ENCODE measurements at places on chromosomes 3 and 15. TPM values are rescaled to one million over a fixed set of nuclear protein-coding genes. Genes with fewer than 3 reads are reported as not detected.

DNA sequence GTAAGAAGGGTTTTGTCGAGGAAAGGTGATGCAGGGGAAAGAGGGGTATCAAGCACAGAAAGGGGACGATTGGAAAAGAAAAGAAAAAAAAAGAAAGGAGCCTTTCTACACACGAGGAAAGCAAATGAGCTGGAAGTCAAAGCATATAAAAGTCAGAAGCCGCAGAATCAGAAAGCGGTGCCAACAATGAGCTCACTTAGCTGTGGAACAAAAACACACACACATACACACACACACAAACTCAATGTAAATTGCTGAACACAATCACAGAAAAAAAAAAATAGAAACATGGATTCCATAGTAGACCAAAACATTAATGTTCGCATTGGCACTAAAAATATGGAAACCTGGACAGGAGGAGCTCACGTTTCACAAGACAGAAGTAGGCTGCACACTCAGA is 63.4 kb upstream of the FEZF2 start:
- no peak for DNase-seq
- H3K4me1 ChIP-seq = no peaks in the 10 kb centered on the region
- no peak overlapping the region for H3K27ac ChIP-seq
- H3K36me3 ChIP-seq = no peaks in the 10 kb centered on the region
- no peaks in the 10 kb centered on the region for H3K27me3 ChIP-seq

GRCh38 chr3:3068358-3068881 is 41.8 kb downstream of the IL5RA start:
- no peak overlapping the region for H3K4me3 ChIP-seq
- H3K36me3 ChIP-seq = no peaks in the 10 kb centered on the region
- DNase-seq = no peak
- H3K27ac ChIP-seq = no peak overlapping the region

- H3K4me3 ChIP-seq = no peak overlapping the region
- no peak for DNase-seq
- H3K36me3 ChIP-seq = peaks cover 7% of the 10 kb centered on the region
- H3K27ac ChIP-seq = no peak overlapping the region
Measured at GRCh38 chr3:59001675-59002074, 48.1 kb downstream of the CFAP20DC start.

DNA sequence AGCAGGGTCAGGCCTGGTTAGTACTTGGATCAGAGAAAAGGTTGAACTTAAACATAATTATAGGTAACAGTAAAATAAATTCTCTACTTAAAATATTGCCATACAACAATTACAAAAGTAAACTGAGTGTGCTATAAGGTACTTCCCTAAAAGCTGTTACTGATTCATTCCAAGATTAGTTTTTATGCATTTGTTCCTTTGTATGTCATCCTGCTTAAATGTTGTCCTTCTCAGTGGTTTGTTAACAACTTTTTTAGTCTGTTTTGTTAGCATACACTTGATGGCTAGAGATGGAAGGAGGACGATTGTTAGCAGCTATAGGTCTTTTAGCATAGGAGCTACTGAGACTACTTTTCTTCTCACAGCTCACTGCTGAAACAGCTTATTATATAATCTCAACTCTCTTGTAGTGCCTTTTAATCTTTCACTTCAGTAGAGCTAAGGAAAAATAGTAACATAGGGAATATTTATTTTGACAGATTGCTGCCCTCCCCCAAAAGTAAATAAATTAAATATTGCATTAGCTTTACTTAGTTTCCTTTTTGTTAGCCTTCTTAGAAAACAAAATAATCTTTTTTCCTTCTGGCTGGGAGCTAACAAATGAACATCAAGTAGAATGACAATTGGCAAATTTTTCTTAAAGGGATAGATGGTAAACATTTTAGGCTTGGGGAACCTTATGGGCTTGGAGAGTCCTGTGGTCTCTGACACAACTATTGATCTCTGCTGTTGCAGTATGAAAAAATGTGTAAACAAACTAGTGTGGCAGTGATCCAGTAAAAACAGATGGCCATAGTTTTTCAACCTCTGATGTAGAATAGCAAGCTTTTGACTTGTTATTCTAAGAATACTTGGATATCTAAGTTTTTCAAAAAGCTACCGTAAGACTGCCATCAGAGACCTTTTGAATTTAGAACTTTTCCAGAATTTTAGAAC is 39.5 kb downstream of the USP8 start:
- DNase-seq = no peak
- peaks cover 12% of the 10 kb centered on the region for H3K4me1 ChIP-seq
- no peaks in the 10 kb centered on the region for H3K27me3 ChIP-seq
- no peak overlapping the region for H3K27ac ChIP-seq
- peaks cover 32% of the 10 kb centered on the region for H3K36me3 ChIP-seq

DNA sequence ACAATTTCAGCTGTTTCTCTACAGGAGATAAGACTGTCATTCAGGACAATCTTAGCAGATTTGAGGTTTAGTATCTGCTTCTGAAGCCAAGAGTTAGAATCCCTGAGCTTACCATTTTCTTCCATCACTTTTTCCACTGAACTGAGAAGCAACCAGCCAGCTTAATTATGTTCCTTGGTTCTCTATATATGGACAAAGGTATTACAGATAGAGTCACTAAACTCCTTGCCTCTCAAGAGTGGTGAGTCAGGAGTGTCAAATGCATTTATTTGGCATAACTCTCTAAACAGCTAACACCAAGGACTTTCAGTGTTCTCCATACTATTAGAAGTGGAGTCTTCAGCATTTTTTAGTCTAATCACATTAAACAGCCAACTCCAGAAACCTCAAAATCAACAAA is 239.3 kb downstream of the ALCAM start:
- H3K36me3 ChIP-seq = no peaks in the 10 kb centered on the region
- peaks cover 1% of the 10 kb centered on the region for H3K4me1 ChIP-seq
- H3K27ac ChIP-seq = no peak overlapping the region
- H3K27me3 ChIP-seq = no peaks in the 10 kb centered on the region

GRCh38 chr3:113895964-113896363 is 51.8 kb upstream of the ZDHHC23 start:
- H3K4me1 ChIP-seq = peaks cover 22% of the 10 kb centered on the region
- no peaks in the 10 kb centered on the region for H3K27me3 ChIP-seq
- H3K4me3 ChIP-seq = no peak overlapping the region

DNA sequence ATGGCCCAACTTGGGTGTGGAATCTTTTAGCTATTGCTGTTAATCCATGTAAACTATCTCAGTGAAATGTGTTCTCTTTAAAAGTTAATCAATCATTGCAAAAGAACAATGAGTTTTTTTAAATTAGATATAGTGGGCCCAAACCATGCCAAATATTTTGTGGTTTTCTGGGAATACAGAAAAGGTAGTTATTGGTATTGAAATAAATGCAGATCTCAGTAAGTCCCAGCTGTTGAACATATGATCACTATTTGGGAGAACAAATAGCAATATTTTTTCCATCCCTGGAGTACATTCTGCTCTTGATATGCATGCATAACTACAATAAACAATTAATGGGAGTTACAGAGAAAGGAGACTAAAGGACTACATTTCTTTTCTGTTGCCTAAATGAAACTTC is 36.0 kb upstream of the LEKR1 start:
- no peak for DNase-seq
- H3K27ac ChIP-seq = no peak overlapping the region

DNA sequence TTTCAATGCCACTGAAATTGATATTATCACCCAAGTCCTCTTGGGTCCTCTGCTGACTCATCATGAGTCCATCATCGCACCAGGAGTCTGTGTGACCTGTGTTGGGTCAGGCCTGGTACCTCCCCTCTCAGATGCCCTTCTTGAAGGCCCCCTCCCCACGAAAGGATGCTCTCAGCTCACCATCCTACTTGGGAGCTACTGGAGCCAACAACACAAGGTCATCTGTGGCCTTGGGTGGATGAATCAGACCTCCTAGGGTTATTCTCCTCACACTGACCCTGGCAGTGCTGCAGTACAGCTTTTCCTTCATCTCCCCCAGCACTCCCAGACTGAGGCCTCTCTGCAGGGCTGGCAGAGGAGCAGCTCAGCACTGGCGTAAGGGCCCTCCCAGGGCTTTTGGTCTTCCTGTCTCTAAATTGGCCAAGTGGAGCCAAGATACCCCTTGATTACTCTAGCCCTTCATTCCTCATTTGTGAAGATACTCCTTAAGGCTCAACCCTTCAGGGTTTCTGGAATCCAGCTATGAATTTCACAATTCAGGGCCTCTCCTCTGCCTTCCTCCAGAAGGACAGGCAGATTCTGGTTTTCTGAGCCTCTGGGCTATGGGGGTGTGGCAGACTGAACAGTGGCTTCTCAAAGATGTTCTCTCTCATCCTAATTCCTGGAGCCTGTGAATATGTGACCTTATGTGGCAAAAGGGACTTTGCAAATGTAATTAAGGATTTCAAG is 80.7 kb upstream of the GSK3B start:
- no peak overlapping the region for H3K4me3 ChIP-seq
- no peak for DNase-seq
- H3K36me3 ChIP-seq = no peaks in the 10 kb centered on the region
- H3K27me3 ChIP-seq = no peaks in the 10 kb centered on the region

- H3K27me3 ChIP-seq = no peaks in the 10 kb centered on the region
- peaks cover 12% of the 10 kb centered on the region for H3K4me1 ChIP-seq
- no peaks in the 10 kb centered on the region for H3K36me3 ChIP-seq
- no peak overlapping the region for H3K4me3 ChIP-seq
Measured at GRCh38 chr3:5002174-5002870, 23.1 kb downstream of the BHLHE40 start.

DNA sequence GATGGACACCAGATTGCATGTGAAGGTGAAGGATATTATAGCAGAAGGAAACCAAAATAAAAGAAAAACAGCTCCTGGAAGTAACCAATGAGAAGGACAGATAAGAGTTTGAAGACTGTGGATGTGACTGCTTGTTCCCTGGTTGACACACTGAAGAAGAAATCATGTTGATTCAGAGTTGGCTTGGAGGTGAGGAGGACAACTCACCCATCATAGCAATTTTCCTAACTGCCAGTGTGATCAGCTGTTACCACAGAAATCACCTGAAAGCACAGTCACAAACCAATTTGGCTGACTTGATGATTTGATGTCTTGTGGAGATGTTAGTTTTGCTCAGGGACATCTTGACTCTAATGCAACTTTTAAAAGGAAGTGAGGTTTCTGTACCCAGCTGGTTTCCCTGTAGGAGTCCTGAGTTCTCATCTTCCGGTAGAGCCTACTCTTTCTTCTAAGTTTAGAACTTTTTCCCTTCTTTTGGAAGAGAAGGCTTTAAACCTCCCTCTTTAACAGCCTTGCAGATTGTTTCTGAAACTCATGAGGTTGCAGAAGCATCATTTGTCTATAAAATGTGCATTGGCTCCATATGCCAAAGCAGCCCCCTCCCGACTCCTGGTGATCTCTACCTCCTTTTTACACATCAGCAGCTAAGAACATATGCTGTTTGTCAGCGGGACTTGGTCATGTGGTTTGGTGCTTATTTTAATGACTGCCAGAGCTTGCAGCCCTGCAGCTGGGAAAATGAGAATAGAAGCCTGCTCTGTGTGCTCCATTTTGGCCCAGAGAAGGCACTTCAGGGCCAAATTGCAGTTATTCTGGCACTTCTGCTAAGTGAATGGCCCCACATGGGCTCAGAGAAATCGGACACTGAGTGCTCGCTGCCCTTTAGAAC is 10.3 kb downstream of the ATG7 start:
- no peak for DNase-seq
- no peak overlapping the region for H3K27ac ChIP-seq
- peaks cover 6% of the 10 kb centered on the region for H3K36me3 ChIP-seq
- H3K4me3 ChIP-seq = no peak overlapping the region

The EXD1 gene
- not detected for total RNA-seq

The FBXO40 gene
- not detected for total RNA-seq

Measured in Calu3 (cell line).